ENCODE measurements at places on chromosomes 16 and 17. TPM values are rescaled to one million over a fixed set of nuclear protein-coding genes. Genes with fewer than 3 reads are reported as not detected.

Gene PRMT7
- total RNA-seq: 18.1 TPM

Gene C16orf89
- 54.2 TPM for total RNA-seq

Gene SLC5A10
- total RNA-seq: not detected

Gene ESRP2
- total RNA-seq: 0.23 TPM

Gene CHST5
- not detected for total RNA-seq

Gene PRKCB
- total RNA-seq: 17.5 TPM

Gene FAM171A2
- total RNA-seq: 0.69 TPM

Gene SLC35G6
- not detected for total RNA-seq

Gene TMEM238L
- not detected for total RNA-seq

Gene NLRC5
- total RNA-seq: 53.2 TPM

Gene HOXB3
- 16.0 TPM for total RNA-seq

Gene TPSAB1
- 12.2 TPM for total RNA-seq

Gene MLKL
- 14.4 TPM for total RNA-seq

Gene CCL1
- total RNA-seq: not detected

Gene PIK3R6
- total RNA-seq: 2.1 TPM

Gene TNK1
- 1.6 TPM for total RNA-seq

Gene AGRP
- total RNA-seq: not detected

Gene SYT17
- total RNA-seq: 2.8 TPM

Gene KIF2B
- not detected for total RNA-seq

Gene AIPL1
- total RNA-seq: not detected

Gene GRB2
- total RNA-seq: 87.2 TPM

Gene RAP1GAP2
- 6.0 TPM for total RNA-seq

Gene OR4D1
- total RNA-seq: not detected

Gene ZPBP2
- total RNA-seq: not detected

Gene TP53TG3C
- total RNA-seq: not detected

Gene LPO
- total RNA-seq: not detected

Gene NPIPA2
- 5.5 TPM for total RNA-seq

Gene KRT40
- total RNA-seq: not detected

Gene SLC4A1
- total RNA-seq: 1.5 TPM

Gene RPRML
- total RNA-seq: not detected

Gene IL34
- 4.3 TPM for total RNA-seq

Gene TAT
- 0.09 TPM for total RNA-seq

Gene MT3
- total RNA-seq: not detected

Gene TNFRSF17
- not detected for total RNA-seq

Gene PRSS36
- 5.2 TPM for total RNA-seq

Gene GPRC5B
- 21.9 TPM for total RNA-seq

Gene E4F1
- 15.5 TPM for total RNA-seq

Gene HOXB6
- 6.7 TPM for total RNA-seq

Gene ARL17B
- 7.1 TPM for total RNA-seq

Gene CHTF8
- 67.0 TPM for total RNA-seq

Gene JUP
- 21.2 TPM for total RNA-seq

Gene TBX21
- total RNA-seq: 0.65 TPM

Gene G6PC3
- 41.4 TPM for total RNA-seq

Gene C1QTNF1
- total RNA-seq: 261 TPM

Gene METRNL
- 101 TPM for total RNA-seq

Gene TMEM186
- 5.4 TPM for total RNA-seq

Gene MMP25
- total RNA-seq: 5.6 TPM

Gene OTOA
- 0.32 TPM for total RNA-seq

Gene KRT32
- not detected for total RNA-seq

Gene EXOC3L1
- total RNA-seq: 3.1 TPM

Gene CCL8
- 0.81 TPM for total RNA-seq

Gene SGCA
- 87.9 TPM for total RNA-seq

Gene TMEM204
- total RNA-seq: 36.5 TPM

Gene SLC13A2
- 0.14 TPM for total RNA-seq

Gene QRICH2
- 0.83 TPM for total RNA-seq

Data from posterior vena cava (tissue), 2 donors.